ENCODE measurements at places on chromosomes 7 and 10.

GRCh38 chr7:27150568-27151340, 1.6 kb downstream of the HOXA3 start:
- peak; percentile 93 for DNase-seq

GRCh38 chr10:133039803-133040165, 47.9 kb upstream of the ADGRA1 start:
- no peak for DNase-seq

GRCh38 chr10:85667638-85668233, 698.9 kb downstream of the GRID1 start:
- no peak for DNase-seq

- no peak for DNase-seq
Measured at GRCh38 chr7:101614098-101614938, 14.8 kb downstream of the MYL10 start.

GRCh38 chr7:69129524-69129923, 468.8 kb upstream of the AUTS2 start:
- DNase-seq, result no peak

- no peak for DNase-seq
Measured at GRCh38 chr7:25087855-25088254, 37.2 kb downstream of the CYCS start.

DNA sequence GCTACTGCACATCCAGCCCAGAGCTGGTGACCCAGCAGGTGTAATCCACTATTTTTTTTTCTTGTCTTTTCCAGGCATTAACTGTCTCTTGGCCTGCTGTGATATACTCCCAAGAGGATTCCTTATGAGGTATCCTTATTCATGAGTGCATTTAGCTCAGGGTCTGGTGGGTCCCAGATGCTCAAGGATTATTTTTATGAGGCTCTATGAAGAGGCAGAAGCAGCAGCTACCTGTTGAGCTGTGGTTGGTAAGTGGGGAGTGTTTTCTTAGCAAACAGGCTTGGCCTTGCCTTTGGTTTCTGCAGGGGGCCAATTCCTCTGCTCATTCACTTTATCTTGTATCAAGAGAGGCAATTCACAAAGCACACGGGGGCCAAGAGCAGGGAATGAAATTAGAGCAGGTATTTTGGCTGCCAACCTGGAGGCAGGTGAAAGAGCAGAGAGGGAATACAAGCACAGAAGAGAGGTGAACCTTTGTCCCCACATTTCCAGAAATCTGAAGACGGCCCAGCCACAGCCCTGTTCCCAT, 221.6 kb downstream of the TMEM178B start:
- no peak for DNase-seq

DNA sequence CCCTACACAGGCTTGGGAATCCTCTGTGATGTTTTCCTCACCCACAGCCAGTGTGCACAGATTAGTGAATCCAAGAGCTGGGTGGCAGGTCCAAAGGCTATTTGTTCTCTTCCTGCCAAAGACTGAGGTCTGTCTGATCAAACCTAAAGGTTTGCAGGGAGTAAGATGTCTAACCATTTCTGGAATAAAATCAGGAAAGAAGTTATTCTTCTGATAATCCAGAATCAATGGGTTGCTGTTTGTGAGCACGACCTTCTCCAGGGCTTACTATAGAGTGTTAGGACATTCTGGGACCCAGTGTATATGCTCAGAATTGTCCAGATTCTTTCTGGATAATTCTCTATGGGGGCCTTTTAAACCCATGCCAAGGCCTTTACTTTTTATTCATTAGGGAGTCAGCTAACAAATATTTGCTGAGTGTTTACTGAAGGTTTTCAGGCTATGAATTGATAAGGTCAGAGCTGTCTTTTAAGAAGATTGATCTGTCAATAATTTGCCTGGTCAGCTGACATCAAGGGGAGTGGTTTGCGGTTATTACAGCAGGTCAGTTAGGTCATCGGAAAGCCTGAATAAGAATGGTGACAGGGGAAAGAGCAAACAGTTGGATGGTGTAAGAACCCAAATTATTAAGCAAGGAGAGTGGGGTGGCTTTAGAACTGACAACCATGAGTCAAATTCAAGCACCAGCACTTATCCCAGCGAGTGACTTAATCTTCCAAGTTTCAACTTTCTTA, 7.5 kb upstream of the TECTB start:
- no peak for DNase-seq

DNA sequence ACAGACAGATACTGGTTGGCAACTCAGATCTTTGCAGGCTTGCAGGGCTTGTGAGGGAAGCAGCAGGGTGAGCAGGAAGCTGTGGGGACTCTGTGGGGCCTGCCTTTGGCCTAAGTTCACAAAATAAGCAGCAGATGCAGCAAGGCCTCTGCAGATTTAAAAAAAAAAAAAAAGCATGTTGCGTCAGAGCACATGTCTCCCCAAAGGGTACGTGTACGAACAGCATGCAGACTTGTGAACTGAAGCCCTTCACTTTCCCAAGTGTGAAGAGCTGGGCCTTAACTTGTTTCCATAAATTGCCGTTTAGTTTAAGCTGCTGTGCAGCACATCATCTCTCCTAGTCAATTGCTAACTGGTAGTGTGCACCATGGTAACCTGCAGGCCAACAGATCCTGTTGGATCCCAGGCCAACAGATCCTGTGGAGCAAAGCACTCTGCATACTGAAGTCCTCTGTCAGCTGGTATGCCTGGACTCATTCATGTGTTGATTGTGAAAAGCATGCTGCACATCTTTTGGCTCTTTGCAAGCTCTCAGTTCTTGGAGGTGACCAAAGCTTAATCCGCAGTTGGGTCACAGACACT, 10.8 kb upstream of the XPNPEP1 start:
- DNase-seq, result no peak

DNA sequence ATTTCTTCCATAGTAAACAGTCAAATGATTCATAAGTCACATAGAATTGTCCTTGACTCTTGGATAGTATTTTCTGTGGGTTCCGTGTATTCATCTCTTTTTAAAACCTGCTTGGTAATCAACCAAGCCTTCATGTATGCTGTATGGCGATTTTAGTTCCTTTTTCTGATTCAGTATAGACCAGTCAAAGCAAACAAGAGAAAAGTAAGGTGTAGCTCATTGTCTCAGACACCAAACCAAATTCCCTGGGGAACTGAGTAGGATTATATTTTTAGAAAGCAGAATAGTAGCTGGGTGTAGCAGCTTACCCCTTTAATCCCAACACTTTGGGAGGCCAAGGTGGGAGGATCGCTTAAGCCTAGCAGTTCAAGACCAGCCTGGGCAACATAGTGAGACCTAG, 240.5 kb downstream of the BBS9 start:
- no peak for DNase-seq

- peak; percentile 93 for DNase-seq
Measured at GRCh38 chr7:78151229-78151628, 352.7 kb downstream of the PHTF2 start.

DNA sequence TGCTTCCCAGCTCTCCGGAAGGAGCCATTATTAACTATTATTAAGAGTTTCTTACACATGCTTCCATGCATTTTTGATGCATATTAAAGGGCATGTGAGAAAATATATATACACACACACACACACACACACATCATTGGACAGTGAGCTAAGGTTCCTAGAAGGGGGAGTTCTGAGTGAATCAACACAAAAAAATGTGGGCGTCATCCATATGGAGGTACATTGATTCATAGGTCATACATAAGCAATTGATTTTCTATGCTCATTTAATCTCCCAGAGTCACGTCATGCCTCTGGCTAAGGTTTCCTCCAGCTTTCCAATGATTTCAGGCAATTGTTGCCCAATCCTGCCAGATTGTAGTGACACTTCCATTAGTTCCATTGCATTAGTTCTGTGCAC, 269.4 kb downstream of the DNAJB9 start:
- DNase-seq, result no peak

DNA sequence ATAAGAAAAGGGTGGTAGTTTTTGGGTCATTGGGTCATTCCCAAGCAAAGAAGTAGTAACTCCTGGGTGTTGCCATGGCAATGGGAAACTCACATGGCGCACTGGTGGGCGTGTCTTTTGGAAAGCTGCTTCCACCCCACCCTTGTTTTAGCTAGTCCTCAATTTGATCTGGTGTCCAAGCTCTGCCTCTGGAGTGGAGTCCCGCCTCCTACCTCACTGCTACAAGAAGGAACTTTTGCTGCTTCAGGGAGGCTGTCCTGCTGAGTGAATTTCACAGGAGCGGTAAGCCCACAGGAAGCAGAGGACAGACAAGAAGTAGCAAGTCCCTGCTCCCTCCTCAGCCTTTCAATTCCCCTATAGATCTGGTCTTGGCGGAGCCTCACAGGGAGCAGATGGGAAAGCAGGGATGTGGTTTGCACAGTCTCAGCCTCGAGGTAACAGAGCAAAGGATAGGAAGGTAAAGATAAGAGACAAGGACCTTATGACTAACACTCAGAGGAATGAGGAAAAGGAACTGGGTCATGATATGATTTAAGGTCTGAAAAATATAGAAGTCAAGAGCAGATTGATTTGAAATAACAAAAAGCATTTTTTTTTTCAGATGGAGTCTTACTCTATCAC, 700.3 kb downstream of the TNS3 start:
- DNase-seq, result no peak

DNA sequence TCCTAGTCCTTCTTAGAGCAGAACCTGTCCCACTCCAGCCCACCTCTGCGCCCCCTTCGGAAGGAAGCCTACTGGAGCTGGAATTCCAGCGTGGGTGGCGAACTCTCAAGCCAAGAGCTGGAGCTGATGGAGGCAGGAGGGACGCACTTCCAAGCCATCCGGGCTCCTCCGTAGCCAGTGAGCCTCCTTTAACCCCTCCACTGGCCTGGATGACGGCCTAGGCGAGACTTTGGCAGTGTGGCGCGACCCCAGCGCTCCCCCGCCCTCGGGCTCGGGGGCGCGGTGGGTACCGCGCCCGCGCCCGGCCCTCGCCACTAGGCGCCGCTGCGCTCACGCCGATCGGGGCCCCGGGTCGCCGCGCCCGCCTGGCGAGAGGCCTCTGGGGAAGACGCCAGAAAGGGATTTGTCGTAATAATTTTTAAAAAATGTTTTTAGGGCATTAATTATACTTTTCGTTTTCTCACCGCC, 5.1 kb upstream of the EMX2 start:
- peak; percentile 7 for DNase-seq

GRCh38 chr10:19872504-19873271, 56.5 kb downstream of the PLXDC2 start:
- DNase-seq, result no peak

DNA sequence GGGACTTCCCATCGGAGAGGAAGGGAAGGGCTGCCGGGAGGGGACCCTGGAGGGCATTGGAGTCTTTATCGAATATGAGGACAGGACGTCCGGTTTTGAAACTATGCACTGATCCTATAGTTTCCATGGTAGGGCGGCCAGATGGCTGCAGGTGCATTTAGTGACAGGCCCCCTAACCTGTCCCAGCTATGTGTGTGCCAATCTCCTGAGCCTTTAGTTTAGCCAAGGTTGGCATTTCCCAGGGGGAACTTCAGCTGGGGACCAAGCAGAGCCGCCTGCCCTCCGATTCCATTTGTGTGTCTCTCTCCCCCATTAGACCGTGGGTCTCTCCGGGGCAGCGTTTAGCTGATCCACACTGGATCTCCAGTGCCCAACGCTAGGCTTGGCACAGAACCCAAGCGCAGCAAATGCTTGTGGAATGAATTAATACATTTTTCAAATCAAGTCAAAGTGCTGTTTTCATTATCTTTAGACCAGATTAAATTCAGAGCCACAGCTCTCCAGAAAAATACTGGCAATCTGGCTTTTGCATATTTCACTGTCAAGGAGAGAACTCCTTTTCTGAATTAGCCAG, 19.9 kb downstream of the TMEM270 start:
- no peak for DNase-seq

DNA sequence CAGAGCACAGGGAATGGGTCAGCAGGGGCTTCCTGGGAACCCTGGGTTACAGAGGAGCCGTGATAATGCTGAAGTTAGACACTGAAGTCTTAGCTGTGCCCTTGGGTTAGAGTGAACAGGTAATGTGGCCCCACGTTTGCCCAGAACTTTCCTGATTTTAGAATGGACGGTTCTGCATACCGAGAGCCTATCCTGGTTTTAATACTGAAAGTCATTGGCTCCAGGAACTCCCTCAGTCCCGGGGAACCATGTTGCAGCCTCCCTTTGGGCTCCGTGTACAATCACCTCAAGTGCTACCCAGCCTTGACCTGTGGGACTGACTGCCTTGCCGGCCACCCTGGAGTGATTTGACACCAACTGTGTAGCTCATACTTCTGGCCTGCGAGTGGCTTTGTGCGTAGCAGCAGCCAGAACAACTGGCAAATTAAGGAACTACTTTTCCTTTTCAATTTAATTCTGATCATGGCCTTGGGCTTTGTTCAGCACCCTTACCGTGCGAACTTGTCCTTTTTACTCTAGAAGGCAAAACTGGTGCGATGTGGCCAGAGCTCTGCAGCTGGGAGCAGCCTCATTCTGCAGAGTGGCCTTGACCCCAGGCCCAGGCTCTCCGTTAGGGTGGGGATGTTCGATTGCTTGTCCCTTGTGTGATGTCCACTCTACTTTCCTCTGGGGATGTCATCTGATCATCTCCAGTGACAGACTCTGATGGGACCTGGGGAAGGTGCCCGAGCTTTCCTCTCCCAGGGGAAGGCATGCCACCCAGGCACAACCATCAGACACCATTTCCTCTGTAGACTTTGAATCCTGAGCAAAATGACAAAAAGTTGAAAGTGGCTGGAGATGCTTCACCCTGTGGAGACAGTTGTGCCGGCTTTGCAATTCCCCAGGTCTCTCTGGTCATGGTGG, 265.9 kb downstream of the GLRX3 start:
- no peak for DNase-seq

DNA sequence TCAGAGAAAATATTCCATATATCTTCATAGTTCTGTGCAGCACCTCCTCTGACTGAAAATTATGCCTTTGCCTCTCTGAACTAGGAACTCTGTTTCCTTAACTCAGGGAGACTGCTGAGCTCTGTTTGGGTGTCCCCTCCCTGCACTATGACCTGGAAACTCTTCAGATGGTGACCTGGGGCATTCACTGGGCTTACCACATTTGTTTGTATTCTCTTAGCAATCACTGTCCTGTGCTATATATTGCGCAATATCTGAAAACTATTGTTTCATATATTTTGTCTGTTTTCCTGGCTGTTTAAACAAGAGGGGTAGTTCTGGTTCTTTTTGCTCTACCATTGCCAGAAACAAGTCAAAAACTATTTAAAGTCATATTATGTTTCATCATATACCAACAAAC, 181.8 kb upstream of the KIAA1217 start:
- DNase-seq, result no peak

DNA sequence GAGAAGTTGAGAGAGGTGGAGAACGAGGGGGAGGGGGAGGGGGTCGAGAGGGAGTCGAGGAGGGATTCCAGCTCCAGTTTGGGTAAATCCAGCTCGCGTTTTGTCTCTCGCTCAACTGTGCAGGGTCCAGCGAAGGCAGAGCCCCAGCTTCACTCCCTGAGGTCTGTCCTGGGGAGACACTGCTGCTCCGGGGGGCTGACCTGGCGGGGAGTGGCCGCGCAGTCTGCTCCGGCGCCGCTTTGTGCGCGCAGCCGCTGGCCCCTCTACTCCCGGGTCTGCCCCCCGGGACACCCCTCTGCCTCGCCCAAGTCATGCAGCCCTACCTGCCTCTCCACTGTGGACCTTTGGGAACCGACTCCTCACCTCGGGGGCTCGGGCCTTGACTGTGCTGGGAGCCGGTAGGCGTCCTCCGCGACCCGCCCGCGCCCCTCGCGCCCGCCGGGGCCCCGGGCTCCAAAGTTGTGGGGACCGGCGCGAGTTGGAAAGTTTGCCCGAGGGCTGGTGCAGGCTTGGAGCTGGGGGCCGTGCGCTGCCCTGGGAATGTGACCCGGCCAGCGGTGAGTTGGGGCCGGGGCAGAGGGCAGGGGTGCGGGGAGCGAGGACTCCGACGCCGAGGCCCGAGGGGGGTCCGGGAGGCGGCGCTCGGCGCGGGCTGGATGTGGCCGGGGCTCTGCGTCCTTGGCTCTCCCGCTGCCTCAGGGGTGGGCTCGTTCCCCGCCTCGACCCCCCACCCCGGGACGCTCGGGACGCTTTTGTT, at the start of gene TET1:
Gene TET1, plus strand, starts transcription at position 152 of the 757 bp plus-strand sequence. CDS start 12,002 bp downstream, outside the sequence.
- peak; percentile 57 for DNase-seq

All from COLO829 (cell line).